ENCODE measurements at places on chromosomes 12 and 14.

DNA sequence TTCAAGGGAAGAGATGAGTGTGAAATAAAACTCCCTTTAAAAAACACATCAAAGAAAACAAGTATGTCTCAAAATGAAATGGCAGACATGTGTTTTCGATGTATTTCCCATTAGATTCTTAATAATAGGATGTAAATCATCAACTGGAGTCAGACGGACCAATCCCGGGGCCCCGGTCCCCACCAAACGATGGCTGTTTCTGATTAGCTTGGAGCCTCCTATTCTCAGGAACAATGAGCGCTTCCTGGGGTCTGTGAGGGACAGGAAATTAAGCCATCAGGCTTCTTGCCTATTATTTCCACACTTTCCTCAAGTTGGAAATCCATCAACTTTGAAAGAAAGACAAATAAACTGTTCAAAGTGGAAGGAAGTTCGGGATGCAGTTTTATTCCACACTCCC lies 179.4 kb downstream of the EFCAB11 start:
- no peak for DNase-seq

GRCh38 chr12:111010916-111011657 lies 90.7 kb upstream of the MYL2 start:
- DNase-seq, result no peak

GRCh38 chr12:73726881-73727280 lies 810.8 kb upstream of the ATXN7L3B start:
- DNase-seq, result no peak

DNA sequence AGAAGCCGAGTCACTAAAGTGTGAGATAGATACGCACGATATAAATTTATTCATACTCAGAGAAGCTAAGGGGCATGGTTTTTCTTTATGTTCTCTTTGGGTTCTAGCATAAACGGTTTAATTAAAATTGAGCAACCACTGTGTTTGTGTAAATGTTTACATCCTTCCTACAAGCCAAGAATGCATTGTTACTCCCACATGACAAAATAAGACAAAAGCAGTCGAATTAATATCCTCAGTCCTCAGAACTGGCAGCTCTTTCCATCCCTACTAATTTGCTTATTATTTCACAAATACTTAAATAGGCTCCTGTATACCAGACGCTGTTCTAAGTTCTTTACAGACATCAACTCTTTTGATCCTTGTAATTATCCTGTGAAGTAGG lies 32.0 kb downstream of the SSPN start:
- no peak for DNase-seq

DNA sequence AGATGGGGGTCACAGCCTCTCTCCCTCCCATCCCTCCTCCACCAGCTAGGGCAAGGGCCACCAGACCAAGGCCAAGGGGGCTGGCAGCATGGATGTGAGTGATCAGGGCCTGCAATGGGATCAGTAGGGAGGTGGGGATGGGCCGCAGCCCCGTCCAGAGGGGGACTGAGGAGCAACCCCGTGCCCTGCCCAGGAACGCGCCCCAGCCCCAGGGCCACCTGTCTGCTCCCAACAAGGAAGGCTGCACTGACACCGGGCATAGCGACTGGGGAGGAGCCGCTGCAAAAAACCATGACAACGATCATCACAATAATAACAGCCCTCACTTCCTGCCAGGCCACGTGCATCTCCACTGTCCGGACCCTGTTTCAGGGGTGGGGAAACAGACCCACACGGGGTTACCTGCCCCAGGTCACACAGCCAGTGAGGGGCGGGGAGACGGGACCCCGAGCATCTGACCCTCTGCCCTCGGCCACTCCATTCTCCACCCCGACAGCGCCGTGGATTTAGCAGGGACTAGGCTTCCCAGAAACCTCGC lies 24.3 kb downstream of the NCOR2 start:
- no peak for DNase-seq

- DNase-seq, result no peak
Measured at GRCh38 chr14:103129301-103130016, 6.2 kb downstream of the TNFAIP2 start.

GRCh38 chr14:89129570-89129969 lies 287.5 kb downstream of the FOXN3 start:
- no peak for DNase-seq

DNA sequence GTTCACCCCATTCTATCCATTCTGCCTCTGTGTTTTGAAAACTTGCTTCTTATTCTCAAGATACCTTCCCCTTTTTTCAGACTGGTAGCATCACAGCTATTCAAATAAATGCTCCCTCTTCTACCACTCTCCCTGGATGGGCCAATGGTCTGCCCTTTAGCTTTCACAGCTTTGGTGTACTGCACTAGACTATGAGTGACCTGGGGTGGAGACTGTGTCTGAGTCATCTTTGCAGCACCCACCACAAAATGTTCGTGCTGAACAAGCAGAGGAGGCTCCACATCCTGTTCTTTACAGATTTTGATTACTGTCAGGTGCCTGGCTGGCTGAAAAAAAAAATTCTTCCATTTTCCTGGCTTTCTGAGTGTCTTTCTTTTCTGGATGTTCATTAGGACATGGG lies 1104.1 kb upstream of the TMEM132C start:
- peak; percentile 35 for DNase-seq

DNA sequence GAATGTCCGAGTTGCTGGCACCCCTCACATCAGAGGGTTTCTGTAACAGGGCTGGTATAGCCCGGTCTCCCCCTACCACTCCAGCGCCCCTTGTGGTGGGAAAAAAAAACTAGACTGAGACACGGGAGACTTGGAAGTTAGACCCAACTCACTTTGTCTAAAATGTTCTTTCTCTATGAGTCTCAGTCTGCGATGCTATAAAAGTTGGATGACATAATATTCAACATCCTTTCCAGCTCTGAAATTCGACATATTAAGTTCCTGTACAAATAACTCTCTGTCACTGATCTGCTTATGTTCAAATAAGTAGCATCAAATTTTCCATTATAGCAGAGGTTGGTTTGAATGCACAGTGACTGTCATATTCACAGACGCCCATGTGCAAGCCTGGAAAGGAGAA lies 25.7 kb upstream of the TC2N start:
- no peak for DNase-seq

DNA sequence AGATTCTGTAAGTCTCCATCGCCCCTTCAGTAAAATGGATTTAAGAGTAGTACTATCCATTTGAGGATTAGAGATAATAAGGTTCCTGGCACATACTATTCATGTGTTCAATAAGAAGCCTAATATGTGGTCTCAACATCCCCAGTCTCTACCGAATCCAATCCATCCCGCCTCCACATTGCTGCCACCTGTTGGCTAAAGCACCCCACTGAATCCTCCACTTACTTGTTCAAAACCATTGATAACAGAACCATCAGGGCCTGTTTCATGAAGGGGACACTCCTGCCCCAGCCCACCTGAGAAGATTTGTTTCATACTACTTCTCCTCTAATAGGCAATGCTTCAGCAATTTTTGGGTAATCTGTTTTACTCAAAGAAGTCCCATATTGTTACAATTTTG lies 147.5 kb downstream of the SLC2A13 start:
- no peak for DNase-seq

DNA sequence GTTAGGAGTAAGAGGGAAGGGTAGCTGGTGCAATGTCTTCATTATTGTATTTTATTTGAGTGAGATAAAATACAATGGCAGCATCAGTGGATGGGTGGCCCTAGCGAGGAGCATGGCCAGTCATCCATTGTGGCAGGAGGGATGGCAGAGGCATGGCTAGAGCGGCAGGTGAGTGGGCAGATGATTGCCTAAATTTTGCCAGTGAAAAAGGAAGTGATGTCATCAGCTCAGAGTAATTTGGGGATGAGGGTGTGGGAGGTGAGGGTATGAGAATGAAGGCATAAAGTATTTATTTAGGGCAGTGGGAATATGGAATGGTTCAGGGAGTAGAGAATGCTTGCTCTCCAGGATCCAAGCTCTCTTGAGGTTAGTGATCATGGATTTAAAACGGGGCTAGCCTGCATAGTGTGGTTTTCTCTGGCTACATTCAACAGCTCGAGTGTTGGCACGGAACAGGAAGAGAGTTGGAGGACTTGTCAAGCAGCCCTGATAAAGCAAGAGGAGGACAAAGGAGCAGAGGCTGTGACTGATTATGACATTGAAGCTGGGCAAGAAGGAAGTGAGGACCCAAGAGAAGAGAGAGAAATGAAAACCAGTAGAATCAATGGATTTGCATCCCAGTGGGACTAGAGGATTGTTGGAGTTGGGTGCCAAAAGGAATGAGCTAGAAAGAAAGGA lies 18.7 kb upstream of the SERPINA6 start:
- DNase-seq, result no peak

DNA sequence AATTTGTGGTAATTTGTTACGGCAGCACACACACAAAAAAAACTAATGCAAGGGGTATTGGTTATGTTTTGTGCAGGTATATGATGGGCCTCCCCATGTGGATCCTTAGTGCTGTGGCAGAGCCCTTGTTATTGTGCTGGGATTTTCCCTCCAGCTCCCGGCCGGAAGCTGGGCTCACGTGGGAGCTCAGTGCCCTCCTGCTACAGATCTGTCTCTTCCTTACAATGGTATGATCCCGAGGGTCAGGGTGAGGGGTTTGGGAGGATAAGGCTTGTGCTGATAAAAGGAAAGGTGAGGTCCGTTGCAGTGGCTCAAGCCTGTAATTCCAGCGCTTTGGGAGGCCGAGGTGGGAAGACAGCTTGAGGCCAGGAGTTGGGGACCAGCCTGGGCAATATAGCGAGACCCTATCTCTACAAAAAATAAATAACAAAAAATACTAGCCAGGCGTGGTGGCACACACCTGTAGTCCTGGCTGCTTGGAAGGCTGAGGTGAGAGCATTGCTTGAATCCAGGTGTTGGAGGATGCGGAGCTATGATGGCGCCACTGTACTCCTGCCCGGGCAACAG lies 861 bp upstream of the SLC48A1 start:
- DNase-seq, result no peak

DNA sequence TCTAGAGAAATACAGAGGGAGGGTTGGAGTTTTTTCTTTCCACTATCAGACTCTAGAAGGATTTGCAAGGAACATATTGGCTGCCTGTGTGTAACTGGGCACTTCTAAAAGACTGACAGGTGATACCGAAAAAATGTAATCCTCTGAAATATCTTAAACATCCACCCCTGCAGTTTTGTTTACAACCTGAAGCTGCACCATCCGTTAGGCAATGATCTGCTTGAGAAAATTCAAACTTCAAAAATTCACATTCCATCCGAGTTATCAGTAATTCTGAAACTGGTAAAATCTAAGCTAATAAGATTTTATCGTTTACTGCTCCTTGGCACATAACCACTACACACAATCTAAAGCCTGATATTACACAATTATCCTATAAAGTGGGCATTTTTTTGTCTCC lies 528.6 kb downstream of the FUT8 start:
- DNase-seq, result no peak

DNA sequence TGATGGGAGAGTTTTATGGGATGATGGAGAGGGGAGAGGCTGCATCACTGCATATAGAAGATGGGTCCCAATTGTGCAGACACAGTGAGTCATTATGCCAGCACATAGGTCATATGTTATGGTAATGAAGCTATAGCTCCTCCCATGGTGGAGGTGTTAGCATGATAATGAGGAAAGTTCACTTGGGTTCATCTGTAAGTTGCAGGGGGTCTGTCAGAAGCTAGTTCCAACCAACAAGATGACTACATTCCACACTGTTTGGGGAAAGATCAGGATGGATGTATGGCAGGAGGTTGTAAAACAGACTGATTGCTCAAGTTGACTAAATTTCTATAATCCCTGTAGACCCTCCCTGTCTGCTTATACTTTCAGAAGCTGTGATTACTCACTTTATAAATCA lies 561.3 kb downstream of the C12orf50 start:
- DNase-seq, result no peak

- no peak for DNase-seq
Measured at GRCh38 chr12:13913371-13913770, 68.0 kb downstream of the GRIN2B start.

- no peak for DNase-seq
Measured at GRCh38 chr12:131456301-131457027, 254.4 kb upstream of the SFSWAP start.

DNA sequence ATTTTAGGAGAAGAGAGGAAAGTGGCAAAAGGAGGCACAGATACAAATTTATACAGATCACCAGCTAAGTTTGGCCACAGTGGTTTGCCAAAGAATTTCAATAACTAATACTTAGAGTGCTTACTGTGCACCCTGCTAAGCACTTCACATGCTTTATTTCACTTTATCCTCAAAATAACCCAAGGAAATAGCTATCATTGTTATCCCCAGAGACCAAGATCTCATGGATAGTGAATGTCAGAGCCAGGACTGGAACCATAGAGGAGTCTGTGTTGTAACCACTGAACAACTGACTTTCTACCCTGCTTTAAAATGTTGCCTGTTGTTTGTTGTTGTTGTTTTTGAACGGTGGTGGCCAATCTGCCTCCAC lies 1.3 kb upstream of the TCP11L2 start:
- DNase-seq, result no peak

- DNase-seq, result no peak
Measured at GRCh38 chr14:101757064-101757838, 4.3 kb upstream of the PPP2R5C start.

- DNase-seq, result no peak
Measured at GRCh38 chr14:32414808-32415255, 85.7 kb downstream of the AKAP6 start.

- no peak for DNase-seq
Measured at GRCh38 chr12:58105225-58106119, 164.1 kb downstream of the ATP23 start.

DNA sequence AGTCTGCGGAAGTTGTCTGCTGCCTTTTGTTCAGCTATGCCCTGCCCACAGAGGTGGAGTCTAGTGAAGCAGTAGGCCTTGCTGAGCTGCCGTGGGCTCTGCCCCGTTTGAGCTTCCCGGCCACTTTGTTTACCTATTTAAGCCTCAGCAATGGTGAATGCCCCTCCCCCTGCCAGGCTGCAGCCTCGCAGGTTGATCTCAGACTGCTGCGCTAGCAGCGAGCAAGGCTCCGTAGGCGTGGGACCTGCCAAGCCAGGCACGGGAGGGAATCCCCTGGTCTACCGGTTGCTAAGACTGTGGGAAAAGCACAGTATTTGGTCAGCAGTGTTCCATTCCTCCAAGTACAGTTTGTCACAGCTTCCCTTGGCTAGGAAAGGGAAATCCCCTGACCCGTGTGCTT lies 143.6 kb downstream of the DYRK2 start:
- no peak for DNase-seq

- DNase-seq, result no peak
Measured at GRCh38 chr12:117360551-117361346, 677 bp downstream of the NOS1 start.

GRCh38 chr14:38791862-38792261 lies 311.2 kb downstream of the SEC23A start:
- DNase-seq, result no peak

GRCh38 chr12:57759360-57759980 lies 4.6 kb downstream of the MARCHF9 start:
- no peak for DNase-seq

DNA sequence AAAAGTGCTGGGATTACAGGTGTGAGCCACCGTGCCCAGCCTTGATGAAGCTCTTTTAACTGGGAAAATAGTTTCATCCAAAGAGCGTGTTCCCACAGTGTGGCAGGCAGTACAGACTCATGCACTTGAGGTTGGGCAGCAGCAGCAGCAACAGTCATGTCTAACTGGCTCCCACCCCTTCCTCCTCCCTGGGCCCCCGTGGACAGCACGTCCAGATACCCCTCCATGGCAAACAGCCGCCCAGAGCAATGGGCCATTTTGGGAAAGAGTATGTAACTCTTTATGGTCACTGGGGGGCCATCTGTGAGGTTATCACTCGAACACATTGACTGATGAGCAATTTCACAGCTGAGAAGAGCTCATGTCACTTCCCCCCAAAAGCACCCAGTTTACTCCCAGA lies 279.1 kb upstream of the NOS1 start:
- no peak for DNase-seq

GRCh38 chr14:99564256-99564925 lies 39.6 kb downstream of the CCDC85C start:
- no peak for DNase-seq

Data from stimulated activated CD8-positive, alpha-beta memory T cell treated with anti-CD3 and anti-CD28 coated beads, Interleukin-7, amount 100 ng/mL, for 4 hours (primary cell).